Activated T-cell treated with anti-CD3 and anti-CD28 coated beads, Interleukin-2, amount 50 U/mL, for 1 hour (primary cell): ENCODE measurements at places on chromosomes 6 and 20.

DNA sequence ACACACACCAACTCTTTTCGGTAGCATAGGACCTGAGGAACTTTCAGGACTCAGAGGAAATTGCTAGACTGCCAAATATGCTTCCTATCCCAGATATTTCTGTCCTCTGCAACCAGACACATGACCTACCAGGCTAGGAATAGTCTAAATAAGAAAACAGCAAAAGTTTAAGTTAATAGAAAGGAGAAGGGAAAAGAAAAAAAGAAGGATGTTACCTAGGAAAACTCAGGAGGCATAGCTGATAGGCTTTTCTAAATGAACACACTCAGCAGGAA lies 74.6 kb downstream of the MAP3K5 start:
- no peak for DNase-seq

DNA sequence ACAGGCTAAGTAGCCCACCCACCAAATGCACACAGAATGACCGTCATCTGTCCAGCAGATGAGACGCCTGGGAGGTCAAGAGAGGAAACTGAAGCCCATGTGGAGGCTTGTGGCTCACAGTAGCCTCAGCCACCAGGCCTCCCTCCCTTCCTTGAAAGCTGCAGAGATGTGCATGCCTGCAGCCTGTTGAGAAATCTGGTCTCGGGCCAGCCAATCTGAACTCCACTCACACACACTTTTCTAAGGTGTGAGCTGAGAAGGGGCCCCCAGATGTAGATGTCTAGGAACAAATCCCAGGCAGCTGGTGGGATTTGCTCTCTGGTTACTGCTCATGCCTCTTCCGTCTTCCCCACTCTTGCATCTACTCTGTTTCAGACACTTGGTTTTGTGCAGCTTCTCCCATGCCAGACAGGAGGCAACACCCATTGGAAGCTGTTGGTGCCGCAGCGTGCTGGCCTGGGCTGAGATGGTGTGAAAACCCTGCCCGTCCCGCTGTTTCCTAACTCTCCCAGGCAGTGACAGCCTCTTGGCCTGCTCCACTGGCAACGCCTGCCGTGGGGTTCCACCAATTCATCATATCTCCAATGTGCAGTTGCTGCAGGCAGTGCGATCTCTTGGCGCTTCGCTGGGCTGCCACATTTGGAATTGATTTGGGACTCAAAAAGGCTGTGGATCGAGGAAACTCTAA lies 24.1 kb upstream of the PAX1 start:
- DNase-seq, result no peak

GRCh38 chr20:15012566-15012965 lies 675.2 kb upstream of the FLRT3 start:
- no peak for DNase-seq

DNA sequence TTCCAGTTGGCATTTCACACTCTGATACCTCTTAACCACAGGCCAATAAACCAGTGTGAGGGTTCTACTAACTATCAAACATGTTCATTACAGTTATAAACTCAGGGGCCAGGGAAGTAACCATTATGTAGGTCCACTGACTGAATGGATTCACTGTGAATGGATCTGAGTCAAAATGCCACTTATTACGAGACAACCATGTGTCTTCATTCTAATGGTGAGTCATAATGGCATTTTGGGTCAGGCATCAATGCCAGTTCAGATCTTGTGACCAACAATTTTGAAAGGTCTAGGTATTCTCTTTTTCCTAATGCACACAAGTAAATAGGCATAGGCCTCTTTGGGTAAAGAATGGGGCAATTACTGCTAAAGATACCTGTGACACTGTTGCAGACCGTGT lies 112.2 kb upstream of the HEY2 start:
- DNase-seq, result no peak

- DNase-seq, result no peak
These were observed 35.7 kb downstream of the TXLNB start for GRCh38 chr6:139256087-139256486.

DNA sequence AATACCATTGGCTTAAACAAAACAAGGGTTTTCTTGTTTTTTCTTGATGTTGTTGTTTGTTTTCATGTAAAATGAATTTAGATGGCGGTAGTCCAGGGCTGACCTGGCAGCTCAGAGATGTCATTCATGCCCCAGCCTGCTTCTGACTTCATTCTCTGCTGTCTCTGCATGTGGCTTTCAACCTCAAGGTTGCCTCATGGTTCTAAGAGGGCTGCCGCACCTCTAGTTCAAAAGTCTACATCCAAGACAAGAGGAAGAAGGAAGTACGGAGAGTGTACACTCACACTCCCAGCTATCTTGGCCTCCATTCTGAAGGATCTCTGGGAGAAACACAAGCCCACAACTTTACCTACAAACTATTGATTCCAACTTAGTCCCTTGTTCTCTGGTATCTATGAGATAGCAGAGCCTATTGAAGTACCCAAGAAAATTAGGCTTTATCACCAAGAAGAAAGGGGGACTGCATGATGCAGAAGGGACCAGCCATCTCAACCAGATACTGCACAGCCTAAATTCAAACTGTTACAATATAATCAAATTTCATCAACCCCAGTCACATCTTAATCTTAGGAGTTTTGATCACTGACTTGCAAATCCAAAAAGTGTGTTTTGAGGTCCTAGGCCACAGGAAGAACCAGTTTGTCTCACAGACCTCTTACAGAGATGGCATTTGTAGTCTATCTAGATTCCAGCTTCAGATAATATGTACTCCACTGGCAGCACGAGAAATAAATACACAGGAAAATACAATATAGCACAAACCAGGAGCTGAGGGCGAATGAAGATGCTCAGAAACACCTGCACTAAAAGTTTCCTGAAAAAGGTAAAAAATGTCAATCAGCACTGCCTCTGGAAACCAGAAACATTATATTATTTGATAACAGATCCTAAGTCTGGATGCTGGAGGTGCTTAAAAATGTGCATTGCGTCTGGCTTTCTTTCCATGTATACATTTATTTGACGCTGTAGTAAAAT lies 866 bp upstream of the BTN3A3 start:
- no peak for DNase-seq

- no peak for DNase-seq
These were observed 108.1 kb downstream of the DTNBP1 start for GRCh38 chr6:15554728-15555100.

GRCh38 chr6:109816452-109817374 lies 125.6 kb downstream of the FIG4 start:
- no peak for DNase-seq

DNA sequence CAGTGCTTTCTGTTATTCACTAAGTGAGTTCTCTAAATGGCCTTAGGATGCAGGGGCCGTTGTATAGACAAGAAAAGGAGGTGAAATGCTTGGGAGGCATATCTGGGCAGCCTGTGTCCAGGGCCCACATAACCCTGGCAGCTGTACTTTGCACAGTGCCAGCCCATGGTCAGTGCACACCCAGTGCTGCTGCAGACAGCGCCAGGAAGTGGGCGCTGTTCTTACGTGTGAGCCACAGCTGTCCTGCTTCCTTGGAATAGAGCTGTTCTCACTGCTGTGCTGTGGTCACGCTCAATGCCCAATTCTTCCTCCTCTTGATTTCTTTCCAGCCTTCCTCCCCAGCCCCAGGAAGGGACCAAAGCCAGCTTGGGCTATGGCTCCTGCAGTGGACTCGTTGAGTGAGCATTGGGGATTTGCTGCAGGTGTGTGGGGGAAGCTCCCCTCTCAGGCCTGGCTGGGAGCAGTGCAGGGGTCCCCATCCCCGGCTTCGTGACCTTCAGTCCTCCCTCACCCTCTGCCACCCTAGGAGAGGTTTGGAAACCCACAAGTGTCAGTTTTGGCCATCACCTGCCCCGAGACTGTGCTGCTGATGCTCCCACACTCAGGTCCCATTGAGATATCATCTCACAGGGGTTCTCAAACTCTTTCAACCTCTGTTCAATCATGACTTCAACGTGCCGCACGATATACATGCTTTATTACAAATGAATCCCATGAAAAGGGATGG lies 246.8 kb upstream of the EXOC2 start:
- DNase-seq, result no peak

GRCh38 chr6:85887461-85887860 lies 244.8 kb upstream of the SYNCRIP start:
- DNase-seq, result no peak
